Myocyte (in vitro differentiated cells): ENCODE measurements at places on chromosomes 2 and 18.

DNA sequence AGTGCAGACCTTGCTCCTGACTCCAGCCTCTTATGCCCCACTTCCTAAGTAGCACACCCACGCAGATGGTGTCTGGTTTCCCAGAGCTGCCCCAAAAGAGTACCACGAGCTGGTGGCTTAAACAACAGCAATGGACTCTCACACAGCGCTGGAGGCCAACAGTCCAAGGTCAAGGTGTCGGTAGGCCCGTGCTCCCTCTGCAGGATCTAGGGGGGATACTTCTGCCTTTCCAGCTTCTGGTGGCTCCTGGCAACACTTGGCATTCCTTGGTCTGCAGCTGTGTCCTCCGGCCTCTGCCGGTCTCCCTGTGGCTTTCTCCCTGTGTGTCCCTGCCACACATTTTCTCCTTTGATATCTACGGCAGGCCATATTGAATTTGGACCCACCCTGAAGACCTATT, 99.0 kb downstream of the TSHZ1 start:
- DNase-seq = peak; percentile 38

- peak; percentile 54 for DNase-seq
Observed at GRCh38 chr18:23136326-23137096, 1.2 kb downstream of the CABLES1 start.

DNA sequence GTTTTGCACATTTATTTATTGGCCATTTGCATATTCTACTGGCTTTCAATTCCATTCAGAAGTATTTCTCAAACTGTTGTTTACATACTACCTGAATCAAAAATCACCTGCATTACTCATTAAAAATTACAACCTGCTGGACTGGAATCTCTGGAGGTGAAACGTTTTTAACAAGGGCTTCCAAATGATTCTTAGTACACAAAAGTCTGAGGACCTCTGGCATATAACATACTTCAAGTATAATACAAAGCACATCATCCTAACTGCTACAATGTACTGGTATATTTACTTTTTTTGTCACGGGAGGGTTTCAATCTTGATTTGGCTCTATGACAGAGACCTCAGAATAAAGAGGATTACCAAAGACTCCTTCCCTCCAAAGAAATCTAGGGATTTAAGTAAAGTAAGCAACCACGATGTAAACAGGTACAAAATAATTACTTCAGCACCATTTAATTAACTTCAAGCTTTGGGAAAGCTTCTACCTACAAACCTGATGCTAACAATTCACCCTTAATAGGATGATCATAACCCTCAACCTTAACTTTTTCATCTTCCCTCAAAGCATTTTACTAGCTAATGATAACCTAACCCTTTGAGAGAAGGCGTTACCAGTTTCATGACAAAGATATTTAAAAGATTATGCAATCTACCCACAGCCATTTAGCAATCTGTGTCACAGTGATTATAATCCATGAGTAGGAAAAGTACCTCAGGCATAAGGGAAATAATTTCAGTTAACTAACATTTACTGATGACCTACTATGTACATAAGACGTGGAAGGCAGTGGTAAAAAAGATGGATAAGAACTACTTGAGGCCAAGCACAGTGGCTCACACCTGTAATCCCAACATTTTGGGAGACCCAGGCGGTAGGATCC, 24.7 kb downstream of the ATAD2B start:
- peak; percentile 5 for DNase-seq

DNA sequence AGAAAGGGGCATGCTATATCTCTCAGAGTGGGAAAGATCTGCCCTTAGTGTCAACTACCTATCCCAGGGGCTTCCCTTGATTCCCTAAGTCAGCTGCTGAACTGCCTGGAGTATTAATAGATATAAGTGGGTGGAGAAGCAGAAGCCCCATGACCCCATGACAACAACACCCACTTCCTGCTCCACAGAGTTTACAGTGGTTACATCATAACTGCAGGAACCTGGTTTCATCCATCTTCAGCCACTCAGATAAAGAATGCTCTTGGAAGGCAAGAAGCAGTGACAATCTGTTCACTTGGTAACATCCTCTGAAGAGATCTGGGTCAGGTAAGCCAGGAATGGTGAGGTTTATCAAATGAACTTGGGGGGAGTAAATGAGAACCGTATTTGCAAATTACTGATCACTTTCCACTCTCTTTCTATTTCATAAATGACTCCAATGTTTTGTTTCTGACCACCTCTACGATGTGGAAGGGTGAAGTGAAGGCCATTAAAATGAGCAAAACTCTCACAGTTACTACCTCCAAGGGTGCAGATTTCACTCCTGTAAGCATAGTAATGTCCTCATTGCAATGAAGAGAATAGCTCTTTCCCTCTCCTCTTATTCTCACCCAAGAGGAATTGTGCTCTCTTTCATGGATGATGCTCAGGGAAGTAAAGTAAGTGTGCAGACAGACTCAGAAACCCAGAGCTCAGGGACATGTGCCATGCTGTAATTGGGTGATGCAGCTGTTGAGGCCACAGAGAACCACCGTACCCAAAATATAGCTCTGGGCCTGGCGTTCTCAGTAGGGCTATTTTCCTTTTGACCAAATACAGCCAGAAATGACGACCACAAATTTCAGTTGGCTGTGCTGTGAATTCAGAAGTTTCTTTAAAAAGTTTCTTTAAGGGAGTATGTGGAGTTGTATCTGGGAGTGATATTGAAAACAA, 192.8 kb upstream of the APCDD1 start:
- peak; percentile 17 for DNase-seq

GRCh38 chr18:5142859-5143258, 54.2 kb downstream of the AKAIN1 start:
- no peak for DNase-seq

DNA sequence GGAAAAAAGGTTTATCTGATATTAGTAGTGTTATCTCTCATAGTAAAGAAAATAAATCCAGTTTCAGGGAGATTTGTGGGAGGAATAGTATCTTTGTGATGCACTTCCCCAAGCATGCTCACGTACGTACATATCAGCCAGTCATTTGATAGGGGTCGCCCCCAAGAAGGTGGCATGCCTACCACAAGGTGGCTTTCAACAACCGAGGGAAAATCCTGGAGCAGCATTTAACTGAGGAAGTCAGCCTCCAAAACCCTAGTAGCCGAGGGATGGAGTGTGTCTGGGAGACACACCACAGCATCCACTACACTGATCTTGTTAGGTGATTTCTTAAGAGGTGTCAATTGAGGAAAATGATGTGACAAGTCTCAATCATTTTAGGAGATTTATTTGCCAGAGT, 623.9 kb downstream of the NYAP2 start:
- DNase-seq = no peak

DNA sequence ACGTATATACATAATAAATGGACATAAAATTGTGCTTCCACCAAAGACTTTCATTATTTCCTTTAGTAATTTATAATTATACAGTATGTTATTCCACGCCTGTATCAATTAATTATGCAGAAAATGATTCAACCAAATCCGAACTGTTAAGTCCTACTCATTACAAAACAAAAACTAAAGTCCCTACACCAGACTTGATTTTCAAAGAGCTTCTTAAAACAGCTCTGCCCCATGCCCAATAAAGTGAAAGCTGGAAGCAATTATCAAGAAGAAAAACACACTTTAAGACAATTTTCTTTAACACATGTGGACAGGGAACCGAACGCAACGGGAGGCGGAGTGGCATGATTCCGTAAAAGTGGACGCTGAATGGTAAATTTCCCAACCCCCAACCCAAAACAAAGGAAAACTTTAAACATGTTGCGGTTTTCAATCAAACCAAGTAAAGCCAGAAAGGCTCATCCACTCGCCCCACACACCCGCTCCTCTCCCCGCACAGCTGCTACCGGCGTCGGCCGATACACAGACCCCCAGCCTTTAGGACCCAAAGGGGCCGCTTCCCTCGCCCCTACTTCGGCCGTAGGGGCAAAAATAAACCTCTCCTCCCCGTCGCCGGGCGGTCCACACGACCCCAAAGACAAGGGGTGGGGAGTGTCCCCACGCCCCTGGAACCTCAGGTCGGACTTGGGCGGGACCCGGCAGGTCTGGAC, 705 bp downstream of the YES1 start:
- peak; percentile 53 for DNase-seq

DNA sequence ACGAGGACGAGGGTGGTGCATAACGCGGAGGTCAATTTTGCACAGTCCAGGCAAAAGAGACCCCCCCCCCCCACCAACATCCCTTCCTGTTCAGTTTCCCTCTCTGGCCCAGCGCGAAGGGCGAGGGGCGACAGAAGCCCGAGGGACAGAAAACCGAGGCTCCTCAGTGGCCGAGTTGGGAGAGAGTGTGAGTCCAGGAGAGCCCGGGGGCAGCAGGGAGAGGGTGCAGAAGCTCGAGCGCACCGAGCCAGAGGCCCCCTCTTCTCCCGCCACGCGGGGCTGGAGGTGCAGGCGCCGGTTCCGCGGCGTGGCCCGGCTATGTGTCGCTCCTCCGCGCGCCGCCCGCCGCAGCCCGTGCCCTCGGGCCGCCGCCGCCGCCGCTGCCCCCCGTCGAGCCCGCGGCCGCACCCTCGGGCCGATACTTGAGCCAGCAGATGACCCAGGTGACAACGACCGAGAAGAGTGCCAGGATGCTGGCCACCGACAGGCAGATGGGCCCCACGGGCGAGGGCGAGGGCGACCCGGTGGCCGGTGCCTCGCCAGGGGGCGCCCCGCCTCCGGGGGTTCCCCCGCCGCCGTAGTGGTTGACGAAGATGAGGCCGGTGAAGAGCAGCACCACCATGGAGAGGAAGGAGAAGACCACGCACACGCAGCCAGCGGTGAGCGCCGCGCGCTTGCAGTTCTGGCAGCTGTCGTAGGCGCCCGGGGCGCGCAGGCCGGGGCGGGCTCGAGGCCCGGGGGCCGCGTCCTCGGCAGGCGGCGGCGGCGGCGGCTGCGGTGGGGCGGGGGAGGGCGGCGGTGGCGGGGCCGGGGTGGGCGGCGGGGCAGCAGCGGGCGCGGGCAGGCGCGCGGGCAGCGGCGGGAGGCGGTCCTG, 20.2 kb upstream of the PAX3 start:
- peak; percentile 33 for DNase-seq

GRCh38 chr18:24054130-24054529, 39.6 kb downstream of the TTC39C start:
- peak; percentile 44 for DNase-seq

- DNase-seq = peak; percentile 73
Observed at GRCh38 chr18:63131106-63131958, 188.2 kb downstream of the BCL2 start.

- DNase-seq = no peak
Observed at GRCh38 chr18:70250781-70251180, 38.1 kb upstream of the SOCS6 start.

- no peak for DNase-seq
Observed at GRCh38 chr18:79624356-79625170, 55.0 kb upstream of the CTDP1 start.

DNA sequence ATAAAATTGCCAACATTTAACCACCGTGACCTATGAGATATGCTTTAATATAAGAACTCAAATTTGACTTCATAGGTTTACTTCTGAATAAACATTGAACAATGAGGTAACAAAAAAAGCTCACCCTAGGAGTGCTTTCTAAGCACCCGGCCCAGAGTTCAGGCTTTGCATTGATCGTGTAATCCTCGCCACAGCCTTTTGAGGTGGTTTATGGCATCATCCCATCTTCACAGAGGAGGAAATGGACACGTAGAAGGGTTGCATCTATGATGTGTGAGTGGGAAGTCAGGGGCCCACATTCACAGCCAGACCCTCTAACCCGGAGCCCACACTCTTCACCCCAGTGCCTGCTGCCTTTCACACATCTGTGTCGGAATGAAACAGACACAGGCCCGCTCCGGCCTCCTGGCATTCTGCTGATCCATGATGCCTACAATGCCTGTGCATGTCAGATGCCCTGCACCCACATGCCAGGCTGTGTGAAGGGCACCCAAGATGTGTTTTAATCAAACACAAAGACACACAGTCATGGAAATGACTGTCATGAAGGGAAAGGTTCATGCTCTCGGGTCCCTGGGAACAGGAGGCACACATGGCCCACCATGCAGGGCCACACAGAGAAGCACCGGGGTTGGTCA, 48.6 kb upstream of the RPL31 start:
- DNase-seq = no peak

DNA sequence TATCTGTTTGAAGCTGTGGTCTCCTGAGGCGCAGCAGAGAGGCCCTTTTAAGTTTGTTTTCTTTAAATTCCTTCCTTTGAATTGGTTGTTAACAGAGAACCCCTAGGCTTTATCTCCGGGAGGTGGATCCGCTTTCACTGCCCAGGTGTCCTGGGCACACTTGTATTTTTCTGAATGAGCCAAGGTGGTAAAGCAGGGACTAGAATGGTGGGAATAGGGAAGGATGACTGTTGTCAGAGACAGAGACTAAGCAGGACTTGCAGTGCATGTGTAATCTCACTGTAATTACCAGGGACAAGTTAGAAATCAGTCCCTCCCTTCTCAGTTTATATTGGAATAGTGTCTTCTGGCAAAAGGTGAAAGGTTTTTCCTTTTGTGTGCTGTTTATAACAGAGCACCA, 72.8 kb downstream of the PHLPP1 start:
- no peak for DNase-seq

GRCh38 chr18:58476022-58476421, 152.9 kb downstream of the ALPK2 start:
- DNase-seq = no peak

GRCh38 chr2:180122874-180123273, 115.8 kb upstream of the CWC22 start:
- peak; percentile 15 for DNase-seq

- peak; percentile 47 for DNase-seq
Observed at GRCh38 chr2:223944166-223944702, 901 bp downstream of the WDFY1 start.

DNA sequence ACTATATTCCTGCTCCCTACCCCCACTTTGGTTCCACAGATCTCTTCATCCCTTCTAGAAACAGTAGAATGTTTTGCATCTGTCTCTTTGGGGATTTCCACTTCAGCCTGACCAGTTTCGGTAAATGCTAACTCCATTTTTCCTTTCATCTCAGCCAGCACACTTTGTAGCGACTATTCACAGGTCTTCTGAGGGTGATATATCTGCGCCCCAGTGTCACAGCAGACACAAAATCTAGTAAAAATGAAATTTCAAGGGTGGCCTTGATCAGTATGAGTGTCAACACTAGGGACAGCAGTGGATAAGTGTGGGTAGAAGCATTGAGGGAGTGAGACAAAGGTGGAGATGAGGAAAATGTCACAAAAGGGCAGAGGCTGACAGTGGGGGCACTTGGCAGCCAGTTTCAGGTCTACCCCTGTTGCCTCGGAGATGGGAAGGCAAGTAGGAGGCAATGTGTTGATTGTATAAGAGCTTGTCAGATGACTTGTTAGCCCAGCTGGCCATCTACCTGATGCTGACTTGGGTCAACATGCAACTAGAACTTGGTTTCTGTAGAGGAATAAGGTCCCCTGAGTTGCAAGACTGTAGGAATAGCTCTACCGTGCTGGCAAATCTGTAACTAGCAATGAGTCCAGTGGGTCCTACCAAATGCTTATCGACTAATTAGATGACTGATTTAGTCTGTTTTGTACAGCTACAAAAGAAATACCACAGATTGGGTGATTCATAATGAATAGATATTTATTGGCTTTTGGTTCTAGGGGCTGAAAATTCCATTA, 60.7 kb downstream of the CXCR4 start:
- DNase-seq = no peak

DNA sequence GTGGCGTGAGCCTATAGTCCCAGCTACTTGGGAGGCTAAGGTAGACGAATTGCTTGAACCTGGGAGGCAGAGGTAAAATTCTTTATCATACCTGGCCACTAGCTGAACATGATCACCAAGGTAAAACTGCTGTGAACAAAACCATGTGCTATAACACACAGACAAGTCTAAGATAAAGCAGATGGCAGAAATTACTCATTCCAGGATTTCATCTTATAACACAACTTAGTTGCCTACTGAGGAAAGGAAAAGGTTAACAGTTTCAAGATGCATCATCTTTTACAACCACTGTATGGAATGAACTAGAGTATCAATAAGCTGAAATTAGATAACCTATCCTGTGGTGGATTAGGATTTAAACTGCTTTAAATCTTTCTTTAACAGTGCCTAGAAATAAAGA, 8.3 kb downstream of the ARL5A start:
- no peak for DNase-seq
